ENCODE measurements at places on chromosomes 5 and 9. TPM values are rescaled to one million over a fixed set of nuclear protein-coding genes. Genes with fewer than 3 reads are reported as not detected.

The ST8SIA4 gene
- 10.9 TPM for total RNA-seq

The ECSCR gene
- 11.9 TPM for total RNA-seq

DNA sequence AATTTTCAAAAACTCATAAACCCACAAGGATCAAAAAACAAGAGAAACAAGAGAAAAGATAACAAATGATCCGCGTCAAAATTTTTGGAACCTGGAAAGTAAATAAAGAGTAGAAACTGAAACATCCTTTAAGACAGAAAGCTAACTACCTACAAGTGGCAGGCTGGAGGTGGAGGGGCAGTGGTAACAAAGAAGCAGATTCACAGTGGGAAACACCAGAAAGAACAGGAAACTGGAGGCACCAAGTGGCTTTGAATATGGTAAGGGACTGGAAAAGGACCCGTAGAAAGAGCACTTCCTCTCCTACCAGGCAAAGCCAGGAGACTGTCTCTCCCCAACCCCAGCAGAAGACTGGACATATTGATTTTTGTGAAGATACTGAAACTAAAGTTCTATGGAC, 100.6 kb upstream of the TARS1 start:
- no peak for DNase-seq

The ARHGEF28 gene
- 19.2 TPM for total RNA-seq

All from skin of body (tissue), 3 donors.